ENCODE measurements at places on chromosomes 1 and 21. TPM values are rescaled to one million over a fixed set of nuclear protein-coding genes. Genes with fewer than 3 reads are reported as not detected.
A peak's percentile ranks its signal among the peaks of the same experiment; 100 is the strongest.

- no peak overlapping the region for H3K4me3 ChIP-seq
- H3K27me3 ChIP-seq = no peaks in the 10 kb centered on the region
- peak; percentile 26 for DNase-seq
- no peak overlapping the region for H3K27ac ChIP-seq
Observed at GRCh38 chr1:208179961-208180409, 64.2 kb downstream of the PLXNA2 start.

- no peaks in the 10 kb centered on the region for H3K27me3 ChIP-seq
- H3K4me3 ChIP-seq = no peak overlapping the region
- H3K27ac ChIP-seq = no peak overlapping the region
- no peaks in the 10 kb centered on the region for H3K4me1 ChIP-seq
- H3K36me3 ChIP-seq = no peaks in the 10 kb centered on the region
- no peak for DNase-seq
Observed at GRCh38 chr1:215844777-215845176, 277.7 kb downstream of the KCTD3 start.

DNA sequence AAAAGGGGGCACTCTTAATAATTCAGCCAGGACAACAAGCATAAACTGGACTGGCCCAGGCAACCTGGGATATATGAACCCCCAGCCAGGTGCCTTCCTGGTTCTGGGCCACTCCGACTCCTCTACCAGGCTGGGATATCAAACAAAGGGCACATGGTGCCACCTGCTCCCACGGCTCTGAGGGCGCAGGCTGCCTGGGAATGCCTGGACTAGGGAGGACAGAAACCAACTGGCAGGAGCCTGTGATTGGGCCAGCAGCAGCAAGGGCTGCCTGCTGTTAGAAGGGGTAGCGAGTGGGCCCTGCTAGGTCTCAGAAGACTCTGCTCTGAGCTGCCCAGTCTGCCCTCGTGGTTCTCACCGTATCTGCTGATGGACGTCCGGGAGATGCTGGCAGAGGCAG, 123.2 kb upstream of the CD34 start:
- no peaks in the 10 kb centered on the region for H3K36me3 ChIP-seq
- DNase-seq = no peak

Gene KDM5B
- 202 TPM for total RNA-seq

GRCh38 chr1:21034725-21035628, 141.7 kb downstream of the EIF4G3 start:
- no peaks in the 10 kb centered on the region for H3K4me1 ChIP-seq
- no peak overlapping the region for H3K27ac ChIP-seq
- no peak overlapping the region for H3K4me3 ChIP-seq
- H3K36me3 ChIP-seq = peaks cover 4% of the 10 kb centered on the region
- H3K27me3 ChIP-seq = no peaks in the 10 kb centered on the region

DNA sequence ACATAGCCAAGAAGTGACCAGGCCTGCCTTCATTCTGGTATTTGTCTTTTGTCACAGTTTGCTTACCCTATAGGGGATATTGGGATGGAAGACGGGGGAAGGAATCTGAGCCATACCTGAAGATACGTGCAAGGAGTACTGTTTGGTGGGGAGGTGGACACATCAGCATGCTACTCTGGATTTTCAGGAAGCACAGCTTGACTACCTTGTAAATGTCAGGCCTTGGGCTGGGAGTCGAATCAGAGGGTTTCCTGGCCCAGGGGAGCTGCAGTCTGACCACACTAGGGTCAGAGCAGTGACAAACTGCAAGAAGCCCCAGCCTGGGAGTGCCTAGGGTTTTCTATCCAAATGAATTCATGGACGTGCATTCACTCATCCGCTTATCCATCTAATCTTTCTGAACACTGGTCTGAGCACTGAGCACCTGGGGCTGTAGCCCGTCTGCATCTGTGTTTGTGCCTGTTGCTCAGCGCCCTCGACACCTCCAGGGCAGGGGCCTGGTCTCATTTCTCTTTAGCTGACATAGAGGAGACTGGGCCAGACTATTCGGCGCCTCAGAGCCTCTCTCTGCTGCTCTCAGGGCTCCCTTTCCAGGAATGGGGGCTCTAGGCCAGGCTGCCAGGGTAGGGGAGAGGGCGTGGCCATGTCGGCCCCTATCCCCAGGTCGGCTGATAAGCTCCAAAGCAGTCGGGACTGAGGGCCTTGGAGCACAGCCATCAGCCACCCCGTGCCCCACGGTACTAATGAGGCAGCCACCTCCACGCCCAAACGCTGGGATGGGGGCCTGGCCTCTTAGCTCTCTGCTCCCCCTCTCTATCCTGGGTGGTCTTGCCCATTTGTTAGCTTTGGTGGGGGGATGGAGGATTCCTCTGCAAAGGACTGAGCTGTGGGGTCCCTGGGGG, 47.0 kb upstream of the SLC2A1 start:
- H3K36me3 ChIP-seq = no peaks in the 10 kb centered on the region
- DNase-seq = peak; percentile 48
- no peaks in the 10 kb centered on the region for H3K27me3 ChIP-seq

Gene HPCA
- total RNA-seq = 0.35 TPM

DNA sequence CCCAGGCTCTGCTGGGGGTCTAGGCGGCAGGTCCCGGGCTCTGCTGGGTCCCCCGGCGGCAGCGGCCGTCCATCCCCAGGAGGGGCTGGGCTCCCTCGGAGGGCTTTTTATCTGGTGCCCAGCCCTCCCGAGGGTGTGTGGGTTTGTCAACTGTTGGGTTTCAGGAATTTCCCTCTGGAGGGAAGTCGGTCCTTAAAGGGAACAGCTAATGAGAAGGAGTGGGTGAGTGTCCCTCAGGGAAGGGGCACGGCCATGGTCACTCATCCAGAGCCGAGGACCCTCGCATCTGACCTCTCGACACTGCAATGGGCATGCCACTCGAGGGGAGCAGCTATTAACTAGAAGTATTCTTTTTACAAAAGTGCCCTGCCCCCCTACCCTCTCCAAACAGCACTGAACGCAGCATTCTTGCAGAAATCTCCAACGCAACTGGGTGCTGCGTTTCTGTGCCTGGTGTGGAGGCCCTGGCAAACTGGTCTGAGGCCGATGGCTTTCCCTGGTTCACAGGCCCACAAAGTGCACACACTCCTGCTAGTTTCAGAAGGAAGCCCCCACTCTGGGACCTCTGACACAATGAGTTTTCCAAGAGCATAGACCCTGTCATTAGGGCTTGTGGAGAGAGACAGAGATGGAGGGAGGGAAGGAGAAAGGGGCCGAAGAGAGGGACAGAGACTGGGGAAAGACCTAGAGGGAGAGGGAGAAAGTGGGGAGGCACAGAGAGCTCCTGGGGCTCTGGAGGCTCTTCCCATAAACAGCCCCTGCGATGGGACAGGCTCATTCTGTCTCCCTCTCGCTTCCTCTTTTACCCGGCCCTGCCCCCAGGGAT, 1.0 kb upstream of the TSPEAR start:
- H3K4me1 ChIP-seq = peaks cover 54% of the 10 kb centered on the region
- H3K4me3 ChIP-seq = peak overlapping the region; percentile 71
- H3K27me3 ChIP-seq = peaks cover 78% of the 10 kb centered on the region
- no peaks in the 10 kb centered on the region for H3K36me3 ChIP-seq
